ENCODE measurements at places on chromosomes 7 and 10. TPM values are rescaled to one million over a fixed set of nuclear protein-coding genes. Genes with fewer than 3 reads are reported as not detected.

DNA sequence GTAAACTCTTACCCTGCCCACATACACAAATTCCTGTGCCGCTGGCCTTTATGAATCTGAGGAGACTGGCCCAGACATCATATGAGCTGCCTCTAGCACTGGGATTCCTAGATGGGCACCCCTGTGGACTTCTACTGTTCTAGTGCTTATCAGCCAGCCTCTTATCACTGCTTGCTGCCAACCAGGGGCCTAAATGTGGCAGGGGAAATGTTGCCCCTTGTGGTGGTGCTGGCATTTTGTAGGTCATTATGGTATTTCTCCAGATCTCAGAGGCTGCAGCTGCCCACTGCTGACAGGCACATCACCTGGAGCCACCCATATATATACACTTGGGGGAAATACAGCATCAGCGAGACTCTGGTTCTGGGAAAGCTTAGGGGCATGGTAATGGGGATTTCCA is 5.4 kb downstream of the SFR1 start:
- DNase-seq = no peak

DNA sequence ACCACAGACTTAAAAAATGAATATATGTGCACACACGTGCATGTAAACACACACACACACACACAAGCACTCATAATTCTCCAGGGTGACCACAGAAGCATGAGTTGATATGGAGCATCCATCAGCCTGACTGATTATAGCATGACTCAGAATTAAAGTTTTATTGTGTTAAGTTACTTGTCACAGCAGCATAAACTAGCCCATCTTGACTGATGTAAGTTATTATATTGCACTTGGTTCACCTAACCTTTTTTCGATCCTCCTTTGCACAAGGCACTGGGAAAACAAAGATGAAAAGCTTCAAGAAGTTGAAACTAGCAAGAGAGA is 18.8 kb upstream of the SLC35G1 start:
- DNase-seq = no peak

DNA sequence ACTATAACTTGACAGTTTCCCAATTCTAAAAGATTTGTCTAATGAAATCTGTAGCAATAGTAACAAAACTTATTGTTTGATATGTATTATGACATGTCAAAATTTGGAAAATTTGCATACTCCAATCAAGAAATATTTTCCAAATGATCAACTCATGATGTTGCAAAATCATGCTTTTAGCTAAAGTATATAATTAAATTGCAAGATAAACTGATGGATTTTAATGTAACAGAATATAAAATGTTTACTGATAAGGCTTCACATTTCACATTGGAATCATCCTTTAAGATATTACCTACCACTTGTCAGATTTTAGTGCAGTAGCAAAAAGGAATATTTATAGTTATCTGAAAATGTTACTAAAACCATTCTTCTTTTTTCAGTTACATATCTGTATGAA is 421.9 kb upstream of the SEMA3D start:
- DNase-seq = no peak

GRCh38 chr7:71290452-71290851 is 158.5 kb downstream of the GALNT17 start:
- DNase-seq = no peak

- no peak for DNase-seq
These were observed 257.1 kb downstream of the SFMBT2 start for GRCh38 chr10:7153750-7154149.

- no peak for DNase-seq
These were observed 33.8 kb downstream of the SLC26A4 start for GRCh38 chr7:107694386-107694785.

- no peak for DNase-seq
These were observed 3.3 kb upstream of the STN1 start for GRCh38 chr10:103921248-103921647.

DNA sequence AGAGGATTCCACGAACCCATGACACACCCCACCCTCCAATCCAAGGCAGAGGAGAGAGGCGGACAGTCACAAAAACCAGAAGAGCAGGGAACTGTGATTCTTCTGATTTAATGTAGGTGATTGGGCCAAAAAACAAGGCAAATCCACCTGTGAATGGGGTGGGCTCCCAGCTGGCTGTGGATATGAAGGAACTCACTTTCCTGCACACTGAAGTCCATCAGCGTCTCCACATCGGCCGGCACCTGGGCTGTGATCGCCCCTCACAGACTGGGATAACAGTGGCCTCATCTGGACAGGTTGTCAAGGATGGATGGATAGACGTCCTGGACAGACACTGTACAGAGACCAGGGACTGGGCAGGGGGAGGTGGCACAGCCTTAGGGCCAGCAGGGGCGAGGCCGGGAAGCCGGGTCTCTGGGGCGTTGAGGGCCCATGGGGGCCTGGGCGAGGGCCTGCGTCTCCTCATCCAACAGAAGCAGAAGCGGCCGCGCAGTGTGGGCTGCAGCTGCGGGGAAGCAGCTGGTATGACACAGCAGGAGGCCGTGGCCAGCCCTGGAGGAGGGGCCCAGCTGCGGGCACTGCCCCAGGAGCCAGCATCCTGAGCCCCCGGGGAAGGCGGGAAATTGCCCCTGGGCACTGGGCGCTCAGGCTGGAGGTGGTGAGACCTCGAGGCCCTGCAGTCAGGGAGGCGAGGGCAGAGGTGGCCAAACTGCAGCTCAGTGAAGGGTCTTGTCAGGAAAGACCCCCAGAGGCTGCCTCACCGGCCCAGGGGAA is 54.2 kb downstream of the DIP2C start:
- DNase-seq = no peak

DNA sequence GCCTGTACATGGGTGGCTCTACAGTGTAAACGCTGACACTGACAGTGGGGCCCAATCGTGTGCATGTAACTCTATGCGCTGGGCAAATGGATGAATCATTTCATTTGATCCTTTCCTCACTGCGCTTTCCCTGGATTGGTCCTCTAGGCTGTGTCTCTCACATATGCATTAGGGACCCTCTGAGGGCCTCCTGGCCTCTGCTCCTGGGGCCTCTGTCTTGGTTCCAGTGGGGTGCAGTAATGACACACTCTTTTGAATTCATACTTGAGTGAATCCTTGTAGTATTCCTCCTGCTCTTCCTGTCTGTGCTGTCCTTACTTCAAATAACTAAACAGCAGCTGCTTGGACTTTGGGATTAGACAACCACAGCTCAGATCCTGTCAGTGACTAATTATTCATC is 176.5 kb upstream of the ADO start:
- DNase-seq = no peak

GRCh38 chr10:129843702-129844101 is 120.4 kb downstream of the EBF3 start:
- DNase-seq = no peak

- DNase-seq = no peak
These were observed 161.9 kb downstream of the TCERG1L start for GRCh38 chr10:131149586-131149985.

GRCh38 chr10:24469993-24470392 is 253.7 kb downstream of the ARHGAP21 start:
- DNase-seq = no peak

DNA sequence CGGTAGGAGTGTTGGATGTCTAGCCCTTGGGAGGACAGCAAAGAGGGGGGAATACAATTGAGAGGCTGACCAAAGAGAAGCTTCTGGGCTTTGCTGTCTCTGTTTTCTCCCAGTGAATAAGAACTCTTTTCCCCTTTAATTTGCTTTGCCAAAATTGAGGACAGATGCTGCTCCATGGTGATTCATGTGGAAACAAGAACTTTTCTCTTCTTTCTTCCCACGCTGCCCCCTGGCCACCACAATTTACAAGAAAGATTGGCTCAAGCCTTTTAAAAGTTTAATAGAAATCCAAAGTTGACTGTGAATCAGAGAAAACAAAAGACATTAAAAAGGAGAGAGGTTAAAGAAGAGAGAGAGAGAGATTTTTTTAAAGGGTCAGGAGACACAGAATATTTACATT is 49.0 kb downstream of the PRR15 start:
- DNase-seq = no peak

DNA sequence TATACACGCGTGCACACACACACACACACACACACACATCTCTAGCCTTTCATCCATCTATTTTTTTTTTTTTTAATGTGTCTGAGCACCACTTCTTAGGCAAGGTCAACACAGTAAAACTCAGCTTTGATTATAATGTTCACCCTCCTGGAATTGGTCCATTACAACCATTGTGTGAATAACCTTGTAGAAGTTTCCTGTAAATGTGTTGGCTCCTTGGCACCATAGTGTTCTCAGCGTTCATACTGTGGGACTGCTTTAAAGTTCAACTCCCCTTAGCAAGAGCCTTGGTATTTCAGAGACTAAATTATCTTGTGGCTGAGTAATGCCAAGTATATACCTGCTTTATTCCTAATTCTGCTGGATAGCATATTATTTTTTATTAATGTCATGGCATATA is 106.3 kb upstream of the PRPS1L1 start:
- DNase-seq = no peak

DNA sequence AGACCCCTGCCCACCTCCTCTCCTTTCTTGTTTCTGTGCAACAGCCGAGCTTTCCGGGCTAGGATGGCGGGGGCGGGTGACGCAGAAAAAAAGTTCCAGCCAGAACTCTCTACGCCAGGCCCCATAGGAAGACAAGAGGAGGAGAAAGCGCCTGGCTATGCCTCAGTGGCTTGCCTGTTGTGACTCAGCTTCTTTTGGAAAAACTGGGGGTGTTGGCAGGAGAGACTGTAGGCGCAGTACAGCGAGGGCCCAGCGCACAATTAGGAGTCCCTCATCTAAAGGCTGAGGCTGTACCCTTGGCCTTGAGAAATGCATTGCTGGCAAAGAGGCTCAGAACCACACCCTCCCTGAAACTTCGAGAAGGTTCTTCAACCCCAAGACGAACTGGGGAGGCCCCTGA is 28.0 kb upstream of the KPNA7 start:
- no peak for DNase-seq

- DNase-seq = no peak
These were observed 185.4 kb downstream of the SEC23IP start for GRCh38 chr10:120077707-120078492.

DNA sequence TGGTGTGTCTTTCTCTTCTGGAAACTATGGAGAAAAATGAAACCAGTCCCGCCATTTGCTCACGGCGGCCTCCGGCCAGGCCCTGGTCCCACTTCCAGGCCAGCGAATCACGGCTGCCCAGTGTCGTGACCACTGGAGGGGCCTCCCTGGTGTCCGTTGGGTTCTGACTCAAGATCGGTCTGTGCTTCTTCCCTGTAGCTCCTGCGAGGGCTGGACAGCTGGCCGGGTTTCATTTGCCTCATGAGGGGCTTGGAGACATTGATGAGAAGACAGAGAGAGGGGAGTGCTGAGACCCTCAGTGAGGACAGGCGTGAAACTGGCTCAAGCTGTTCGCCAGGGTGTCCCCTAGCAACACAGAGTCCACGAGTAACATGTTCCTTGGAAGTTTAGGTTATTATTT is 108.6 kb downstream of the ADARB2 start:
- DNase-seq = no peak

DNA sequence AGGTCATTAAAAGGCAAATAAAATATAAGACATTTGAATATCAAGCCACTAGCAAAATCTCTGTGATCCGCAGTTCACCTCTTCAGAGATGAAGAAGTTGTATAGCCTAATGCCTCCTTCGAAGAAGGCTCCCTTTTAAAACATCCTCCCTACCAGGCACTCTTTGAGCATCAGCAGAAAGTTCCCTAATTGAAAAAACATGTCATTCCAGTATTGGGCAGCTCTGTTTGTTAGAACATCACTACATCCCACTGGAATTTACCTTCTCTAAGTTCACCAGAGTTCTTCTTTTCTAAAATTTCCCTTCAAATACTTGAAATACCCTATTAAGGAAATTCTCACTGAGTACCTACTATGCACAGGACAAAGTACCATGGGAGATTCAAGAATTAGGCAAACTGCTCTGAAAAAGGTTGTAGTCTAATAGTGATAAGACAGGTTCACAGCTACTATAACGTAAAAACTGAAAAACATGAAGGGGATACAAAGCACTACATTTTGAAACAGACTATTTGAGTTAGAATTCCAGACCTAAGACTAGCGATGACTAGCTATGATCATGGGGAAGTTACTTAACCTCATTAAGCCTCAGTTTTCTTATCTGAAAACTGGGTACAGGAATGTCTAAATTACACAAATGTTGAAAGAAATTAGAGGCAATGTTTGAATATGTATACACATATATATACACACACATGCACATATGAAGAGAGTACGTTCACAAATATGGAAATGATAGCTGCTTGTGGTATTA is 128.7 kb downstream of the ELAPOR2 start:
- no peak for DNase-seq

GRCh38 chr7:31102973-31103850 is 51.1 kb downstream of the ADCYAP1R1 start:
- DNase-seq = no peak

- DNase-seq = no peak
These were observed 3.7 kb downstream of the NOD1 start for GRCh38 chr7:30474893-30475292.

DNA sequence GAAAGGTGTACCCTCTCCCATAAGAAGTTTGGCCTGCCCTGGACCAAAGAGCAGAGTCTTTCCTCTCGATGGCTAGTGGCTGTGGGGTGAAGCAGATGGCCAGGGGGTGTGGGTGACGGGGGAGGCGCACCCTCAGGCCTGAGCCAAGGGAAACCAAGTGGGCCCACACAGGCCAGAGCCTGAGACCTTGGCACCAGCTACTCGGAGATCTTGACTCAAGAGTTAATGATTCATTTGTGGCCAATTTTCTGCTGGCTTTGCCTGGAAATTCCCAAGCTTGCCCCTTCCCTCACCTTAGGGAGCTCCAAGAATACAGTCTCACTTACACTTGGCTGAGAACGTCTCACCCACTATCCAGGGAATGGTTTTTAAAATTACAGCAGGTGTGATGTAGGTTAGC is 42.7 kb downstream of the ZMIZ1 start:
- DNase-seq = no peak

GRCh38 chr10:132134241-132135052 is 52.3 kb upstream of the DPYSL4 start:
- no peak for DNase-seq

MOGAT3 gene
- not detected for total RNA-seq

CDNF gene
- total RNA-seq = 1.0 TPM

TLX1 gene
- total RNA-seq = not detected

RSPH10B2 gene
- total RNA-seq = 0.77 TPM

OR6B1 gene
- total RNA-seq = not detected

EPHB6 gene
- total RNA-seq = 16.0 TPM

MARVELD1 gene
- 7.1 TPM for total RNA-seq

CRTAC1 gene
- total RNA-seq = not detected

MXI1 gene
- total RNA-seq = 16.2 TPM

NODAL gene
- total RNA-seq = not detected

FZD1 gene
- total RNA-seq = 2.3 TPM

NEBL gene
- 0.02 TPM for total RNA-seq

Data from activated naive CD4-positive, alpha-beta T cell treated with anti-CD3 and anti-CD28 coated beads, Interleukin-2, amount 50 U/mL, for 72 hours (primary cell).